ENCODE measurements at places on chromosomes 7 and 10.
A peak's percentile ranks its signal among the peaks of the same experiment; 100 is the strongest.

DNA sequence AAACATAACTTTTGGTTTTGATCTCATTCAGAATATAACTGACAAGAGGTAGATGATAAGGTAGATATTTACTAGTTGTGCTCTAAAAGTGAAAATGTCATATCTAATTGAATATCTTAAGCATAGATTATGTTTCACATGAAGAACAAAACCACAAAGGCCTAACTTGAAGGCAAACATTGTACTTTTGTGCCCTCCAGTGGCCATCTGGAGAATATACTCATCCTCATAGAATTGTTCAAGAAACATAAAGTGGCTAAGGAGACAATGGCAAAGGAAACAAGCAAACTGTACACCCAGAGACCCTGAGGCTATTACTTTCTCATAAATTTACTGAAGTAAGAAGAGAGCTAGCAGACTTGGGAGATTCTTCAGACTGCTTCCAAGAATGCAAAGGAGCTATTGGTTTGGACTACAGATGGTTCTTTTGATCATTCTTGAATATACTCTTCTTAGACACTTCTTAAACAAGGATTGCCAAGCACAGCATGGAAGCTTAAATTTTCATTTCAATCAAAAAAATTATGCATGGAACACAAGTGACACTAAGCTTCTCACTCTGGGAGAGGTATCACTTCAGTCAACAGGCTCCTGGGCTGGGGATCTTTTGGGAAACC is 98.2 kb upstream of the DKK1 start:
- peak; percentile 32 for DNase-seq

DNA sequence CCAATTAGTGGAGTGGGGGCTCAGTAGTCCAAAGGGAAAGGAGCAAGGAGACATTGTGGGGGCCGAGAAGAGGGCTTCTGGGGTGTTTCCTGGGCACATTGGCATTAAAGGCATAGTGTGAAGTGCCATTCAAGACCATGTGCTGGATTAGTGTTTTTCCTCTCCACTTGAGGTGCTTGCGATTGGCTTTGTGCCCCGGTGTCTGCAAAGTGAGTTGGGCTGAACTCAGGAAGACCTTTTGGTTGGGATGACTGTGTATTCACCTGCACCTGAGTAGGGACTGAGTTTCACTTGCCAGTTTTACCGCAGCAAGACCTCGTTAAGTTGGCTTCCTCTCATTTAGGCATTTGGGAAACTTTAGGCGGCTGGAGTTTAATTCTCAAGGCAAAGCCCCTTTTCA is 73.0 kb downstream of the TCF7L2 start:
- no peak for DNase-seq

GRCh38 chr7:47617131-47617530 is 35.2 kb upstream of the TNS3 start:
- DNase-seq: no peak

DNA sequence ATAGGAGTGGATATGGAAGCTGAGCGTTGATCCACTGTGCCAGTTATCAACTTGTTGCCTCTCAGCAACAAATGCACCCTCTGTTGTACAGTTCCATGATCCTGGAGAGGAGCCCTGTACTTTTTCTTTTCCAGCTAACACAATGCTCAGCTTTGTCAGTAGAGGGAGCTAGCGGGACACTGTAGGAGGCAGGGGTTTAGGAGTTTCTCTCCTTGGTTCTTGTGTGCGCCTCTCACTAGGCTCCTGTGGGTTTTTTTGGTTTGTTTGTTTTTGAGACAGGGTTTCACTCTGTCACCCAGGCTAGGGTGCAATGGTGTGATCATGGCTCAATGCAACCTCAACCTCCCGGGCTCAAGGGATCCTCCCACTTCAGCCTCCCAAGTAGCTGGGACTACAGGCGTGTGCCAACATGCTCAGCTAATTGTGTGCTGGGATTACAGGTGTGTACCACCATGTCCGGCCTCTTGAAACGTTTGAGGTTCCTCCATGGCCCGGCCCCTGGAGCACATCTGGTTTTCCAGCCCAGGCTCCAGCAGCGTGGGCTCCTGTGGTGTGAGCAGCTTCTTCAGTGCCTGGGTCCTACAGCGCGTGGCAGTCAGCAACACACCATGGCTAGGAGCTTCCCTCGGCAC is 12.0 kb upstream of the MARVELD1 start:
- DNase-seq: peak; percentile 51

GRCh38 chr7:107579554-107579884 is 527 bp upstream of the BCAP29 start:
- DNase-seq: no peak

DNA sequence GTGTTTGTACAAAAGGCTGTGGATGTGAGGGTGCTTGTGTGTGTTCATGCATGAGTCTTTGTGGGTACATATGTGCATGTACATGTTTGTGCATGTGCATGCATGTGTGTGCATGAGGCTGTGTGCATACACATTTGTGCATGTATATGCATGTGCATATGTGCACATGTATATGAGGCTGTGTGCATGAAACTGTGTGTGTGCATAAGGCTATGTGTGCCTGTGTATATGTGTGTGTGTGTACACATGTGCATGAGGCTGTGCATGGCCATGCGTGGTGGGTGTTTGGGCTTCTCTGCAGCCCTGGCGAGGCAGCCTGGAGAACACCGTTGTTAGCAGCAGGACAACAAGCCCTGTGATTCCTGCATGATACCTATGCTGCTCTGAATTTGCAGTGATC is 207.7 kb upstream of the ADCY1 start:
- no peak for DNase-seq

DNA sequence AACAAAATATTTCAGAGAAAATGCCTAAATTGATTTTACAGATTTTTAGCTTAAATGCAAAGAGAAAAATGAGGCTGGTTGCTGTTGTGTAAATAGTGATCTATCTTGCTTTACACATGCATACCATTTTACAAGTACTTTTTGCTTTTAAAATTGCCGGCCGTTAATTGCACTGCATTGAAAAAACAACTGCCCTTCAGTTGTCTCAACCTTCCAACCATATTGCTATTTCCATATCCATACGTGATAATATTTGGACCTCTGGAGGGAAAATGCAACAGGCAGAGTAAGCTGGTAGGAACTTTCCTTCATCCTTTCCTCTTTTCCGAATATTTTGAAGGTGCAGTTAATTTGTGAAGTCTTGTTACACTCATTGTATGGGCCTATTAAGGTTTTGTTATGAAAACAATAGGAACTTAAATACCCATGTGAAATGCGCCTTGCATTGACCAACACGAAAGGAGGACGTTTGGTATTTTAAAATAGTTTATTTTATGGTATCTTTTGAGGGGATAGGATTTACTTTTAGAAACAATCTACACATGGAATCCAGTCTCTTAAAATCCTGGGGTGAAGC is 11.3 kb downstream of the BMI1 start:
- no peak for DNase-seq

DNA sequence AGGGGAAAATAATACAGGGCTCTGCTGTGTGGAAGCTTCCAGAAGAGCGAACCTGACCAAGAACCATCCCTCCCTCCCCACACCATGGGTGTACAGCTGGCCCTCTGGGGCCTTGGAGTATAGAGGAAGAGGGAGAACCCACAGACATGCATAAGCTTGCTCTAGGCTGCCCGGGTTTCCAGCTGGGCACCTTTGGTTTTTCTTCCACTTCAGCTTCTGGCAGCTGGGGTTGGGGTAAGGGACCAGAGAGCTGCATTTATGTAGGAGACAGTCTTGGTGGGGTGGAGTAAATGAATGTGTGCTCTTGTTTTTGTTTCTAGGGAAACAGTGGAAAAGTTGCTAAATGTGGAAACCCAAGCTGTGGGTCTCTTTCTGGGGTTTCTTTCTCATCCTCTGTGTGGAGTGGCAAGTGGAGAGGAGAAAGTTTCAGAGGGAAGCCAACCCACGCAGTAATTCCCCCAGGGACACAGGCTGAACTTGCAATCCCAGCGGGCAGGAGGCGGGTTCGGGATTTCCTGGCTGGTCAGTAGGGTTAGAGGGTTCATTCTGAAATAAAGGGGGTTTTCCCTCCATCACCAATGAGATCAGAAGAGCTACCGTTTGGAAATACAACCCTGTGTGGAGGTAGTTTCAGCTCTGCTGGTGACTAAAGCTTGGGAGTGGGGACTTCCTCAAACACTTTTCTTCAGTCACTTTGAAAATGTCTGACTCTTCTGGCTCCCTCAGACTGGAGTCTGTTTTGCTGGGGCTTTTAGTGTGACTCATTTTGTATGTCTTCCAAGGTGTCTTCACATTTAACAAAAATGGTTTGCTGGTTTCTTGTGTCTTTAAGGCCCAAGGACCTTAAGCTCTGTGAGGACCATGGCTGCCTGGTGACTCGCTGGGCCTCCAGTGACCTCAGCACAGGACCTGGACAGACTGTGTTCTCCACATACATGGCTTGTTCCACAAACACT is 22.2 kb upstream of the SRGN start:
- peak; percentile 51 for DNase-seq

DNA sequence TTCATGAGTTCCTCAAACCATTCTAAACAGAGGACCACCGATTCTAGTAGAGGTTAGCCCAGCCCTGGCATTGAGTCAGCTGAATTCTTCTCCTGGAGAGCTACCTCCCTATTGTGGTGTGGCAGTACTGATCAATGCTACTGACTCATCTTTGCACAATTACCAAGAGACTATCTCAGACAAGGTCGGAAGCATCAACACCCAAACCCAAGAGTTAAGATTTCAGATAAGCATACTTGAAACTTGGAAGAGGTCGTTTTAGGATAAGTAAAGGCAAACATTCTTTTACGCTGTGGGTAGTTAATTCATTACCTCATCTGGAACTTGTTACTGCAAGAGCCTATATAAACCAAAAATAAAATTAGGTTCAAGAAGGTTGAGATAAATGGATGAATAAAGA is 154.6 kb upstream of the NRBF2 start:
- no peak for DNase-seq

GRCh38 chr7:27144781-27145164 is 1.3 kb upstream of the HOXA5 start:
- no peak for DNase-seq

DNA sequence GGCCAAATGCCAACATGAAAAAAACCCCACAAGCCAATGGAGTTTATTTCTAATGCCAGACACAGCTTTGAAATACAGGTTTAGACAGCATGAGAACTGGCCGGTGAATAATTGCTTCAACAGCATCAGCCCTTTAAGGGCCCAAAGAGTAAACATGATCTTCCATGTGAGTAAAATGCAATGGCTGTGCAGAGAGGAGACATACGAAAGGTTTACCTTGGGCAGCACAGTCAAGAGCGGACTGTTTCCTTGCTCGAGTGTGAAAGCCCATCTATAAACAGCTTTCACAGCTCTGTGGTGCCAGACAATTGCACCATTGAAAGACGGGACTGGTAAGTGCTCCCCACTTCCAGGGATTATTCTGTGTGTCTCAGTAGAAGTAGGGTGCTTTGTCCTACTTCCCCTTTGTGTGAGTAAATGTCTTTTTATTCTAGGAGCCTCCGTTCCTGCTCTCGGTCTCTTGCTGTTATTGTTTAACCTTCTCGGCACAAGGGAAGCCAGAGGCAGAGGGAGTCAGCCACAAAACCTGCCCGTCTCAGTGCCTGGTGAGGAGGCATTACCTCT is 77.8 kb upstream of the KAT6B start:
- no peak for DNase-seq

DNA sequence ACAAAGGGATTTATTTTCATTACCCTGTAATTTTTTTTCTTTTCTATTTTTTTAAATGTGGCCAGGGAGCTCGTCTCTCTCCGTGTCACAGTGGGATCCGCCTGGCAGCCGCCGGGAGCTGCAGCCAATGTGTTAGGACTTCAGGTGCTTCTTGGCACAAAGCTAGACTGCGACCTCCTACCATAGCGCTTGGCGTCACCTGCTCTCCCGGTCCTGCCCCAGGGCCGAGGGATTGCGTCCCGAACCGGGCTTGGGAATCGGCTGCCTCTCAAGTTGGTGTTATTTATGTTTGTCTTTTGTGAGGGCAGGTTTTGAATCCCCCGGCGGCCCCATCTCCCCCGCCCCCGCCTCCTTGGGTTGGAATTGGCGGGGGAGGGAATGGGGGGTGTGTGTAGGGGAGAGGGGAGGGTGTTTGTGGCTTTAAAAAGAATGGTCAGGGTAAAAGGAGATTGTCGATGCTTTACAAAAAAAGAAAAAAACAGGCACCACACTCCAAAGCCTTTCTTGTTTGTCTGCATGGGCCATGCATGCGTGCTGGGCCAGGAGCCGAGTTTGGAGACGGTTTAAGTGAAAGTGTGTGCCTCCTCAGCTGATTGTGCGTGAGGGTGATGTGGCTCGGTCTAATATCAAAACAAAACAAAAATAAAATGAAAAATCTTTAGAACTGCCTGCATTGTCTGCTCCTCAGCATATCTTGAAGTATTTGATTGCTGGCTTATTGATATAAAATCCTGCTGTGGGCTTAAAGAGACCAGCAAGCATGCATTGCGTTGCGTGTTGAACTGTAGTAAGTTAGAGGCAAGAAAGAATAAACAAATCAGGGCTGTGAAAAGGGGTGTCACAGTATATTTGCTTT is 1.2 kb downstream of the PPP1R9A start:
- DNase-seq: peak; percentile 44

DNA sequence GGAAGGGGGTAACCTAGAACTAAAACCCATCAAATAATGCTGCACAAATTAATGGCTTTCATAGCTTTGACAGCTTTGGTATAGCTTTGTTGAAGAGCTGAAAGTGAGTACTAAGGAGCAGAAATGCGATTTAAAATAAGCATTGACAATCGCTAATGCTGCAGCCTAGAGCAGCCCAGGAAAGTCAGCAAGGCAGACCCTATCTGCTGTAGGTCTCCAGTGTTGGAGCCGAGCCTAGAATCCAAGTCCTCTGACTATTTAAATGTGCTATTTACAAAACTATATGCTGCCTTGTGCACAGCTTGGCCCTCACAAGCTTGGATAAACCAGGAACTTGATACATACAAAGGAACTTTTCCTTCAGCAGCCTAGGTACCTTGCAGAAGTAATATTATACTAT is 64.9 kb upstream of the ASAH2 start:
- no peak for DNase-seq

- no peak for DNase-seq
Observed at GRCh38 chr10:36362257-36362656, 720.2 kb upstream of the FZD8 start.
